Activated CD8-positive, alpha-beta memory T cell treated with anti-CD3 and anti-CD28 coated beads for 1 hour (primary cell): ENCODE measurements at places on chromosomes 5 and 9.

GRCh38 chr9:97638666-97639065, 5.0 kb downstream of the NCBP1 start:
- no peak for DNase-seq

DNA sequence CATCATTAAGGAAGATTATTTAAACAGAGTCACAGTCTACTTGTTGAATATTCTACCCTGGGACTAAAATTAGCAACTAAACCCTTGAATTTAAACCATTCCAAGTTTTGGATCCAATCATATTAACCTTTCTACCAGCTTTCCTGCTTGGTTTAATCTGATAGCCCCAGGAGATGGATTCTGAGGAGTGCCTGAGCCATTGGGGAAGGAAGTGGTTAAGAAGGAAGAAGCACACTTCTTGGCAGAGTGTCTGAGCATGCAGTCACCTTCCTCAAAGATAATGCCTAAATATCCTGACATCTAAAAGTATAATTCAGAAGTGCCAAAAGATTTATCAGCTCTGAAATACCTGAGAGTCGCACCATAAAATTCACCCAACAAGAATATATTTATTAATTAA, 74.1 kb upstream of the SNCAIP start:
- no peak for DNase-seq

GRCh38 chr5:50699737-50700136, 33.3 kb downstream of the PARP8 start:
- no peak for DNase-seq

GRCh38 chr5:31574772-31575171, 42.7 kb downstream of the C5orf22 start:
- no peak for DNase-seq

- no peak for DNase-seq
Observed at GRCh38 chr9:95822583-95823431, 52.7 kb upstream of the ERCC6L2 start.
